EH (cell line): ENCODE measurements at places on chromosomes 12 and 14.
A peak's percentile ranks its signal among the peaks of the same experiment; 100 is the strongest.

DNA sequence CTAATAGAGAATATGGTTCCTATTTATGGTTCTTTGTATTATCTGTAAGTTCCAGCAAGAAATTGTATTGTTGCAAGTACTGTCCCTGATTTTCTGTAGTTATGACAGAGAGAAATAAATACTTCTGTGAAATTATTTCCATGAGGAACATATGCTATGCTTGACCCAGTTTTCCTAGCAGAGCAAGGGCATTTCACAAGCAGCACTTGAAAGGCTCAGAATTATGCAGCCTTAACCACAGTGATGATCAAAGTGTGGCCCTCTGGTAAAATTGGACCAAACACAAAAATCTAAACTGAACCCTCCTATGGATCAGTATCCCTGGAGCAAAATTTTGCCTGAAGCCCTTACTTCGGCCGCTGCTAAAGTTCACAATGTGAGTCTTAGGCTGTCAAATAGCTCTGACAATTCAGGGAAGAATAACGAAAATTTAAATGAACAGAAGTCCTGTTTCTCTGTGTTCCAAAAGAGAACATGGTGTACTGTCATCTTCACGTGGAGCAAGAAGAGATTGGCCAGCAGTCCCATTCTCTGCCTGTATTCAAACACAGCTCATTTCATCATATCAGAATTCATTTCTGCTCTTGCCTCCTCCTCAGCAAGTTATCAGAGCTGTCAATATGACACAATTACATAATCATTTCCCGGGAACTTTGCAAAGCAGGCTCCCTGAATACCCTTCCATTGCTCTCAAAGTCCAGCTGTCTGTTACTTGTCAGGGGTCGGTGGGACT, 471.9 kb downstream of the RPS29 start:
- no peak for DNase-seq

- DNase-seq: peak; percentile 73
Measured at GRCh38 chr14:54881235-54881760, 21.3 kb downstream of the GCH1 start.

GRCh38 chr12:70824511-70824910, 96.0 kb downstream of the PTPRR start:
- no peak for DNase-seq

DNA sequence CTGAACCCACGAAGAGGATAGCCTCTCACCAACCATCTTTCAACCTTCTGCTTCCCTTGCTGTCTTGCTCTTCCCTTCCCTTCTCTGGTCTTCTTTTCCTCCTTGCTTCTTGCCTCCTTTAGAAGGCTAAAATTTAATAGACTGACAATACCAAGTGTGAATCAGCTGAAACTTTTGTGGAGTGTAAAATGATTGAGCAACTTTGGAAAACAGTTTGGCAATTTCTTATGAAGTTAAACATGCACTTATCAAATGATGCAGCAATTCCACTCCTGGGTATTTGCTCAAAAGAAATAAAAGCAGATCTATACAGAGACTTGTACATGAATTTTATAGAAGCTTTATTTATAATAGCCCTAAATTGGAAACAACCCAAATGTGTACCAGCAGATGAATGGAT, 3.3 kb upstream of the KRT86 start:
- no peak for DNase-seq

DNA sequence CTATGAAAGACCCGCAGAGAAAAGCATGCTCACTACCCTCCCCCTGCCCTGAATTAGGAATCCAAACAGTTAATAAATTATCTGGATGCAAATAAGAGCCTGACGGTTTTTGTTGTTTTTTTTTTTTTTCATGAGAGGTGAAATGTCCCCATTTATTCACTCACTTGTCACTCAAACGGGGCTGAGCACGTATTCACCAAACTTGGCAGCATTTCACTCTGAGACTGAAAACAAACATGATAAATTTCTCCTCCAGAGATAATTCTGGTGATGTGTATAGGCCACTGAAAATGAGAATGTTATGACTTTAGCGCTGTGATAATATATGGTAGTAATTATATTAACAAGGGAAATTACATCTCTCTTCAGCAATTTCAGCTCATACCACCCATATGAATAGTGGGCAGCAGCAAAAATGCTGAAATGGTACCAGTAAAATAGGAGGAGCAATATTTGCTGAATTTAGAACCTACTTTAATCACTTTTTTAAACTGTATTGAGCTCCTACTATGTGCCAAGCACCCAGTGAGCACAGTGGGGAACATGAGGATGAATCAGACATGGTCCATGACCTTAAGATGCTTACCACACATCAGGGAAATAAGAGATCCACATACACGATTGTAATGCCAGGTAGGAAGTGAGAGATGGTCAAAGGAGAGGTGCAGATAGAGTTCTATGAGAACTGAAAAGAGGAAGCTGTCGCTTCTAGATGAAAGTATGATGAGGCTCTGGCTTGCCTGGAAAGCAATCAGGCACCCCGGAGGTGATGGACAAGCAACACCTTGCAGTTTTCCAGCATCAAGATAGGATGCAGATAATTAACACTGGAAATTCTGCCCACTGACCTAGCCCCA, 286.5 kb upstream of the TMPO start:
- no peak for DNase-seq

DNA sequence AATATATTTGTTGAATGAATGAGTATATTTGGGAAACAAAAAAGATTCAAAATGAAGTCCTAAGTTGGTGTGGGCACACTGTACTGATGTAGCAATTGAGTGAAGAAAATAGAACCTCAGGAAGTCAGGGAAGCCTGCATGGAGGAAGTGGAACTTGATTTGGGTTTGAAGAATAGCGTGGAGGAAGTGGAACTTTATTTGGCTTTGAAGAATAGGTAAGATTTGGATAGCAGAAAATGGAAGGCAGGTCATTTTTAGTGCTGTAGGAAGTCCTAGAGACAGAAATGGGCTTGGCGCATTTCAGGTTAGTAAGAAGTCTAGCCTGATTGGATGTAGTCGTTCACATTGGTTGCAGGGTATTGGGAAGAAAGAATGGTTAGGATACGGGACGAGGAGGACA, 5.4 kb downstream of the C12orf75 start:
- no peak for DNase-seq

DNA sequence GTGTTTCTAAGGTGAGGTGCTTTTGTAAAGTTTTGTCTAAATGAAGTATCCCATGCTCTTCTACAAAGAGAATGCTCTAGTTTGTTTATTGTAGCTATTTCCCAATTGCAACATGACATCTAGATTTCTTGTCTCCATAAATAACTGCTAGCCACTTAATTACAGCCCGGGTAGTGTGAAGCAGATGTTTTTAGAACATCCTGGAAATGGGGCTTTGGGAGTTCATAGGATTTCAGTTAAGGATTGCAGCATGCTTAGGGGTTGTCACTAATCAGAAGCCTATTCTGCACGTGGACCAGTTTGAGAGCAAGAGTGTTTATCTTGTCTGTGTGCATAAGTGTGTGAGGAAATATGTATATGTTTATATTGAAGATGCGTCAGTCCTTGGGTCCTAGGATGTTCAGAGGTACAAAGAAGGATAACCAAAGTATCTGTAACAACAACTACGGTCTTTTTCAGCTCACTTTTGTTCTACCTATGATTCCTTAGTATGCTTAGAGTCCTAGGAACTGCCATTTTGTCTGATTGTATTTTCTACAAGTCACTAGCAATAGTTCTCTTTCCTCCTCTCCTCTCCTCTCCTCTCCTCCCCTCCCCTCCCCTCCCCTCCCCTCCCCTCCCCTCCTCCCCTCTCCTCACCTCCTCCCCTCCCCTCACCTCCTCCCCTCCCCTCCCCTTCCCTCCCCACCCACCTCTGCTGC, 135.3 kb downstream of the ACSS3 start:
- no peak for DNase-seq

DNA sequence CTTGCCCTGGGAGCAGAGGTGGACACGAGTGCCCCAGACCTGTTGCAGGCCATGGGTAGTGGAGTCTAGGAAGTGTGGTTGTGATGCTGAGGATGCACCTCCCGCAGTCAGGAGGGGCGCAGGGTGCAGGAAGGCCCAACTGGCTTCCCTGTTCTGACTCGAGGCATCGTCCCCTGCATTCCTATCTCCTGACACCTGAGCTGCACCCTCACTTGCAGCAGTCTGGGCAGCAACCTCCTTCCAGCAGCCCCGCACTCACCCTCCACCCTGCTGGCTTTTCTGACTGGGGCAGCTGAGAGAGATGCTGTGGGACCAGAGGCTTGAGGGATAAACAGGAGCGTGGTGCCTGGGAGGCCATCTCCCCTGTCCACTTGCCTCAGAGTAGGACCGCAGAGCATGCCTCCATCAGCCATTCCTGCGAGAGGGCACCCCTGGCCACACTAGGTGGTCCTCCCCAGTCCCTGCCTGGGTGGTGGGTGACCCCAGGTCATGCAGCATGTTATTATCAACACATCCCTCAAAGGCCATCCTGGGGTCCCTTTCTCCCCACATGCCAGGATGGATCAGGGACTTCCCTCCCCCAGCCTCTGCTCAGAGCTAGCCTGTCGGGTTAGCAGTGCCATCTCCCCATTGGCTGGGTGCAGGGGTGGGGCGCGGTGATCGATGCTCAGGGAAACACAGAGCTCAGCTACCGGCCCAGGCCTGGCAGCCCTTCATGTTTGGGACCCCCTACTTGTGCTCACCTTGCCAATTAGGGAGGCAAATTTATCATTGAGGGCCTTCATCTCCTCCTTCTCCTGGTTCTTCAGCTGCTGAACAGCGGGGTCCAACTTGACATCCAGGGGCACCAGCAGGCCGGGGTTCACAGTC, 719 bp downstream of the KRT80 start:
- peak; percentile 47 for DNase-seq

DNA sequence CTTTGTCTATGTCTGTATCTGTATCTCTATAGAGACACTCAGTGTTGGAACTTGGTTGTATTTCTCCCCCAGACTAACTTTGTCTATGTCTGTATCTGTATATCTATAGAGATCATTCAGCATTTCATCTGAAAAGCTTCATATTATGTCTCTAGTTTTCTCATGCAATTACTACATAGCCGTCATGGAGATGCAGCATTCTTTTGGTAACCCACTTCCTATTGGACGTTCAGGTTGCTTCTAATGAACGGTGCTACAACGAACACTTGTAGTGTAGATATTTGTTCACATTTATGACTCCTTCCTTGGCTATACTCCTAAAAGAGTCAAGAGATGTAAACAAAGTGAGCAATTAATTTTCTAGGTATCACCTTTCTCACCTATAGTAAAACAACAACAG, 81.5 kb upstream of the KCNA1 start:
- DNase-seq: no peak

- DNase-seq: no peak
Measured at GRCh38 chr12:113057565-113058485, 1.3 kb downstream of the DTX1 start.

- DNase-seq: peak; percentile 85
Measured at GRCh38 chr12:77102691-77103090, 37.3 kb upstream of the E2F7 start.

DNA sequence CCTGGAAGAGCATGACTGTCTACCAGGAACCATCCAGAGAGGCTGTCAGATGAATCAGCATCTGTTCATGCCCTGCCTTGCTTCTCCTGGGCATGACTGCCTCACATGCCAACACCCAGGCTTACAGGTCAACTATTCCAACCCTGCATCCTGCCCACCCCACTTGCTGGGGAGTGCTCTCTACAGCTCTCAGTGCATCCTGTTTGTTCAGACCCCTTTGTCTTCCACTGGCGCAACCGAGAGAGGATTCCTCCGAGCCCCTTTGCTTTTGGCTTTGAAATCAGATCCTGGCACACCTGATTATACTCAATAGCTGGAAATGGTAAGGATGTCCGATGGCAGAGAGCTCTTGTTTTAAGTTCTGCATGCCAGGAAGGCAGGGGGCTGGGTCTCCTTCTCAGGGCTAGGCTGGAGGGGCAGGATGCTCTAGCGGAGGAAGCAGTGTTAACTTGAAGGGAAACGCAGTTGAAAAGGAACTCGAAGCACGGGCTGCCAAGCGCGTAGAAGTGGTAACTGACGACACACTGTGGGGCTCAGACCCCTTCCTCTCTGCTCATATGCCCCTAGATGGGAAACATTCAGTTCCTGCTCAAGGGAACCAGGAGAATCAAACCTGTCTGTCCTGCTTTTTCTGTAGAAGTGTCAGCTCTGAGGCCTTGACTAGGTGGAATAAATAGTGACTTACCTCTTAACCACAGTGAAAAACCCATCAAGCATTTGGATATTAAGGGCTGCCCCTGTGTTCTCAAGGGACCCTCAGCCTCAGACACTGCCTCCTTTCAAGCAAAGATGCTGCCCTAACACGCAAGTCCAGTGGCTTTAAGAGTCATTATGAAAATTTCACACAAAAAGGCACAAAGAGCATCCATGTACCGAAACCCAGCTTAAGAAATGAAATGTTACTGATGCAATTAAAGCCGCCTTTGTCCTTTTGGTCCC, 297.5 kb downstream of the ZFP36L1 start:
- DNase-seq: peak; percentile 30

- DNase-seq: peak; percentile 7
Measured at GRCh38 chr14:21267431-21267845, 1.8 kb downstream of the HNRNPC start.

GRCh38 chr12:74105434-74105833, 432.2 kb upstream of the ATXN7L3B start:
- DNase-seq: no peak

DNA sequence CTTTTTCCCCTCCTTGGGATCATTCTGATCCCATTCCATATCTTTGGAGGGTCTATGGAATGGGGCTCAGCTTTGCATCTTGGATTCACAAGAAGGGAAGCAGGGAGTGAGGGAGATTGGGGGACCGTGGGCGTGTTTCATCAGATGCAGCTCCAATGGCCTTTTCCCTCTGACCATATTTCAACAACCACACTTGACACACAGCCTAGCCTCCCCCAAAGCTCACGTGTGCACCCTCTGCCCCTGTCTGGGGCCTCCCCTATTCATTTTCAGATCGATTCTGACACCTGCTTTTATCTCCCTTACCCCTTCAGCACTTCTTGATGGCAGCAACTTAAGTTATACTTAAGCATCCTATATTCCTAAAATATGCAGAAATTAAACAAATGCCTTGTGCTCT, 126.6 kb downstream of the CHST11 start:
- no peak for DNase-seq

GRCh38 chr14:52348776-52349175, 34.7 kb downstream of the PTGER2 start:
- DNase-seq: peak; percentile 80

- DNase-seq: no peak
Measured at GRCh38 chr14:28142400-28143015, 624.1 kb upstream of the FOXG1 start.
